ENCODE measurements at places on chromosomes 7 and 10.

DNA sequence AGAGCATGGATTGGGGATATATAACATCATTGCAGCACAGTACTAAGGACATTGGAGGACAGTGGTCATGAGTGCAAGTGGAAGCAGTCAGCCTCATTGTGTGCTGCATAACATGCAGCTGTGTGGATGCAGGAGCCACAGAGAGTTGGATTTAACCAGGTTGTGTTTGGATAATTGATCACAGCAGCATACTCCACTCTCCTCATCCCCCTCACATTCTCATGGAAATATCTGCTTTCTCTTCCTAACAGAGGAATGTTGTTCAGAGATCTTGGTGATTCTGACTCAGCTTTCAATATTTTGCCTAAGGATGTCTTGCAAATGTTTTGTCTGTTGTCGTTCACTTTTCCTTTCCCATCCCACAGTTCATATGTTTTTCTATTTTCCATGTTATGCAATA, 31.8 kb upstream of the LSM8 start:
- no peak for DNase-seq

GRCh38 chr7:27518561-27519350, 143.9 kb downstream of the HIBADH start:
- DNase-seq: no peak

GRCh38 chr7:81839708-81840369, 70.0 kb upstream of the HGF start:
- DNase-seq: no peak

GRCh38 chr10:74882427-74882826, 56.0 kb downstream of the KAT6B start:
- DNase-seq: no peak

DNA sequence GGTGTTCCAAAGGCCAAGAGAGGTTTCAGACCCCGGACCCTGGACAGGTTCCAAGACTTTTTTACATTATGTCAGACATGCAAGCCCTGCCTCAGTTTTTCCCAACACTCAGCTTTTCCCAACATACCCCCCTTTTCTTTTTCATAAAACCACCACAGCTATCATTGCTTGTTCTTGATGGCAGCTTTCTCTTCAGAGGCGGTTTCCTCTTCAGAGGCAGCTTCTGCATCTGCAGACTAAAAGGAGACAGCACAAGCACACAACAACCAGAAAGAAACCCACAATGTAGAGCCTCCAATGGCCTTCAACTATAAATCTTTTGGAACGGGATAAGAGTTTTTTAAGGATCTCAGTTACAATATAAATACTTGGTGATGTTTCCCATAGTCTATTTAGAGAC, 19.3 kb downstream of the GIMAP6 start:
- DNase-seq: no peak

Measured in NCI-H524 treated with DMSO at 0.1 percent for 48 hours (cell line).